ENCODE measurements at places on chromosomes 7 and 10.

DNA sequence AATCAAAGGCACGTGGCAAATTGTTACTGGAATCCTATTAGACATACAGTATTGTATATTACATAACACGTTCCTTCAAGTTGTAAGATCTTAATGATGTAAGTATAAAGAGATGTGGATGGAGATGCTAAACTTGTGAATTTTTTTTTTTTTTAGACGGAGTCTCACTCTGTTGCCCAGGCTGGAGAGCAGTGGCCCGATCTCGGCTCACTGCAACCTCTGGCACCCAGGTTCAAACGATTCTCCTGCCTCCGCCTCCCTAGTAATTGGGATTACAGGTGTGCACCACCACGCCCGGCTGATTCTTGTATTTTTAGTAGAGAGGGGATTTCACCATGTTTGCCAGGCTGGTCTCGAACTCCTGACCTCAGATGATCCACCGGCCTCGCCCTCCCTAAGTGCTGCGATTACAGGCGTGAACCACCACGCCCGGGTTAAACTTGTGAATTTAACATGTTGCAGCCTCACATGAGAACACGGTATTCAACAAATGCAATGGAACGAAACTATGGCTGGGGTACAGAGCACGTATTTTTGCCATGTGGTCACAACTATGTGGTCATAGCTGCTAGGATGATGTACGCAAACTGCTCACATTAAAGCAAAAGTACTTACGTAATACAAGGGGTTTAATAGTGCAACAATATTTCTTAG is 818 bp upstream of the SUPV3L1 start:
- DNase-seq, result peak; percentile 38

DNA sequence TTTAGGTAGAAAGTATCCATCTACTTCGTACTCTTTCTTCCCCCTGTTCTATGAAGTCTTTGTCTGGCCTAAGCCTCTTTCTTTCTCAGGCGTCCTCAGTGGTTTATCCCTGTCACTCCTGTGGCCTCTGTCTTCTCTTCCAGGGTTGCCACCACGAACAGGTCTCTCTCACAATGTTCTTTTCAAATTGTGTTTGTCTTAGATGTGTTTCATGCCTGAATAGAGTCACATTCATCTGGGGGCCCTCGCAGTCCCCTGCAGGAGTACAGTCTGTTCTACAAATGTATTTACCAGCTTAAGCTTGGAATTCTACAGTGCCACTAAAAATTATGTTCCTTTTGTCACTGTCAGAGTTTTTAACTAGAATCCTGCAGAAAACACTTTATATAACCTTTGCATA is 680.4 kb upstream of the FOXK1 start:
- no peak for DNase-seq

DNA sequence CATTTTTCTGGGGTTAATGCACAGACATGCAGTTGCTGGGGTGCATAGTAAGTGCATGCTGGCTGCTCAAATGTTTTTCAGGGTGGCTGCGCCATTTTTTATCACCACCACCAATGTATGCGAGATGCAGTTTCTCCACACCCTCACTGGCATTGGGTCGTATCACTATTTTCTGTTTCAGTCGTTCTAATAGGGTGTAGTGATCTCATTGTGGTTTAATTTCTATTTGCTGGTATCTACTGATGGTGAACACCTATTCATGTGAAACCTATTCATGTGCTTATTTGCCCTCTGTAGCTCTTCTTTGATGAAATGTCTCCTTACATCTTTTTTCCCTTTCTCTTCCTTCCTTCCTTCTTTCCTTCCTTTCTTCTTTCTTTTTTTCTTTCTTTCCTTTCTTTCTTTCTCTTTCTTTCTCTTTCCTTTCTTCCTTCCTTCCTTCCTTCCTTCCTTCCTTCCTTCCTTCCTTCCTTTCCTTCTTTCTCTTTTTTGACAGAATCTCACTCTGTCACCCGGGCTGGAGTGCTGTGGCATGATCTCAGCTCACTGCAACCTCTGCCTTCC is 84.3 kb downstream of the ELFN1 start:
- no peak for DNase-seq

GRCh38 chr7:131096267-131096927 is 231.3 kb upstream of the MKLN1 start:
- DNase-seq, result no peak

DNA sequence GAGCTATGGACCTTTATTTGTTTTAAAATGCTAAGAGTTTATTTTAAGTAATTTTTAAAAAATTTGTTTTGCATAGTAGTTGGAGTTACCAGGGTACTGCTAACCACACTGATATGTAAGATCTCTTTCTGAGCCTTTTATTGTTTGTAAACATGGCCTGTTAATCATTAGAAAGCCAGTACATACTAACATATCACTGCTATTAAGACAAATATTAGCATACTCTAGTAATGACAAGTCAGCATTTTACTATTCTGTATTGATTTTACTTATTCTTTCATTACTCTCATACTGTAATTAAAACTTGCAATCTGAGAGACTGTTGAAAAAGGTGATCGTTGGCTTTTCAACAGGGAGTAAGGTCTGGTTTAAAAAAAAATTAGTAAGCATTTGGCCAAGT is 66.7 kb downstream of the PTEN start:
- DNase-seq, result no peak

GRCh38 chr10:5559642-5560141 is 34.9 kb downstream of the CALML3 start:
- DNase-seq, result no peak

DNA sequence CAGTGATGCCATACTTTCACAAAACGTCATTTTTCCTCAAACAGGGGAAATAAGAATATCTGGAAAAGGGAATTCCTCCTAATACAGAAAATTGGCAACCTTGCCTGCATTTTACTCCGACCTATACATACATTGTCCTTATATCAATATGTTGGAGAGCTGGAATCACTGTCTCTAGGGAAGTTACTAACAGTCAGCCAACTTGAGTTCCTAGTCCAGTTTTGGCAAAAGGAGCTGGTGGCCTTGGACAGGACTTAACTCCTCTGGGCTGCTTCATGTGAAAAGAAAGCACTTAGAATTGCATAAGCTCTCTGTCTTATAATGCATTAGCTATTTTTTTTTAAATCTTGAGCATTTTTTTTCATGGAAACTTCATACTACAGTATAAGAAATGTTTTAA is 174.2 kb upstream of the HGF start:
- no peak for DNase-seq

GRCh38 chr10:76306856-76307255 is 875.4 kb downstream of the LRMDA start:
- no peak for DNase-seq

GRCh38 chr7:127337581-127337980 is 54.9 kb downstream of the ZNF800 start:
- DNase-seq, result no peak

Data from effector memory CD4-positive, alpha-beta T cell (primary cell).